ENCODE measurements at places on chromosomes 3 and 15.

DNA sequence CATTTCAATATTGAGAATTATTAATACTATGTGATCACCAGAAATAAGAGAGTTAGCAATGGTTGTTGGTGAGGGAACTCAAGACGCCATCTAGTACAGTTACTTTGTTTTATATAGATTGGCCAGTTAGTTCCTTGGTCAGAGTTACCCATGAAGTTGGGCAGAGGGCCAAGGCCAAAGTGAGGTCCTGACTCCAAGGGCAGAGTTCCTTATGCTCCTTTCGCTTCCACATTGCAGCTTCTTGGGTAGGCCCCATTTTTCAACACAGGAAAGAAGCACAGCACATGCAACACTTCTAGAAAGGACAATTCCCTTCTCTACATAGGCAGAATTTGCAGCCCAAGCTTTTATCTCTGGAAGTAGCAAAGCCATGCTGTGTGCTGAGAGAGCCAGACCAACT, 178.6 kb downstream of the KCNAB1 start:
- DNase-seq, result no peak

GRCh38 chr15:63187589-63188226, 1.7 kb upstream of the RAB8B start:
- DNase-seq, result no peak

DNA sequence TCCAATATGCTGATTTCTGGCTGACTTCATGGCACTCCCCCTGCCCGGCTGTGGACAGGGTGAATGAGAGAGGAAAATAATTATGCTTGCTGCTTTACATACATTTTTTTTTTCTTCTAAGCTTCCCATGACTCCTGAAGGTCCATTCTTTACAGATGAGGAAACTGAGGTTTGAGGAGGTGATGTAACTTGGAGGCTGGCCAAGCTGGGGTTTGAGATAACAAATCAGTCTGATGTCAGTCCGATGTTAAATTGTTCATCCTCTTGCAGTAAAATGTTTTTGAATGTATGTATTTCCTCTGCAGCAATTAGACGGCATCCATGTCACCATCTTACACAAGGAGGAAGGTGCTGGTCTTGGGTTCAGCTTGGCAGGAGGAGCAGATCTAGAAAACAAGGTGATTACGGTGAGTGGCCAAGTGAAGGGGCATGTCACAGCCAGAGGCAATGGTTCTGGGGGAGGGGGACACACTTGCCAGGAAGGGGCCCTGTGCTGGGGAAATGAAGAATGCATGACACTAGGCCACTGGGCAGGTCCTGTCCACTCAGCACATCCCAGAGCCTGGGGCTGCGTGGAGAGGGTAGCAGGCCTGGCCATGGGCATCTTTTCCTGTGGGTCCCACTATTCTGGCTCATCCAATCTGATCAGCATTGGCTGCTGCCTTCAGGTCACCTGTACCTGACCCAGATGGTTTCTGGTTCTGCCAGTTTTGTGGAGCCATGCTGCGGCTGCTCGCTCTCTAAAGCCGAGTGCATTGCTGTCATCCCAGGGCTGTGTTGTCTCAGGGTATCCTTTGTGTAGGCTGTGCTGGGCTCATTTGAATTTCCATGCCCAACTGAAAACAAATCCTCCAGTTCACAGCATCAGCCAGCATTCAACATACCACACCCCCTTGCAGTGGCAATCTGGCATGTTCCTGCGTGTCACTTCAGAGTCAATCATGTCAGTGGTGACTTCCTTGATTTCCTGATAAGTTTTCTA, 20.4 kb downstream of the STARD5 start:
- no peak for DNase-seq

DNA sequence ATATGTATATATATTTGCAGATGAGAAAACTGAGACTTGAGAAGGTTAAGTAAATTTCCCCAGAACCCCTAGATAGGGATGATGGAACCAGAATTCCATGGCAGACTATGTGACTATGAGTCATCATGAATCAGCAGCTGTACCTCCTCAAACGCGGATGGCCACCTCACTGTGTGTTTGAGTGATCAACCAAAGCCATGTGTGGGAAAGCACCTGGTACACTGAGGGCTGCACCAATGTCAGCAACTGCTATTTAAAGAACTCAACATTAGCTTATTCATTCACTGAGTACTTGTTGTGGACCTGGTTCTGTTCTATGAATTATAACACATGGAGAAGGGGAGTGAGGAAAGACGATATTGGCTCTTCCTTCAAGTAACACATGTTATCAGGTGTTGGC, 377.0 kb downstream of the GAP43 start:
- DNase-seq, result no peak

DNA sequence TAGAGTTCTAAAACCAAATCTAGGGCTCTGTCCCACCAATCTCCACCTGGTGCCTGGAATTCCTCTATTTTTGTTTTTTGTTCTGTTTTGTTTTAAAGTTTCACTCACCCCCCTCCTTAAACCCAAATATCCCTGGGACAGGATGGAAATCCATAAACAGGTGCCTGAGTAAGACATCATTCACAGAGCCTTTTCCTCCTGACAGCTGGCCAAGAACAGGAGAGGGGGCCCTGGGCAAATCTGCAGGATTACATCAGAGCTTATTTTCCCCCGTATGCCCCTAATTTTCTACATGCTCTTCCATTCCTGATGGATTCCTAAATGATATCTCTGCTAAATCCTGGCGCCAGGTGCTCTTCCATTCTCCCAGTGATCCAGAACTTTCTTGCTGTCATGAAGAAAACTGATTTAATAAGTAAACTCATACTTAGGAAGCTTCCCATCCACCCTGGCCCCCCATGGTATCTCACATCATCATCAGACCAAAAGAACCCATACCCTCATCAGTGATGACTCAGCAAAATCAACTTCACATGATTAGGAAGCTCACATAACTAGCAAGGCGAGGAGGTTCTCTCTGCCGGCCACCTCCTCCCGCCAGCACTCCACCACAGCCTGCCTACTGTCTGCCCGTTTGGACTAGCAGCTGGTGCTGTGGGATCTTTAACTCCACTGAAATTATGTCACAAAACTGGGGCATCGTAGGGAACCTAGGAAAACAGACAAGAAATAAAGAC, 61.0 kb downstream of the LIPC start:
- no peak for DNase-seq

DNA sequence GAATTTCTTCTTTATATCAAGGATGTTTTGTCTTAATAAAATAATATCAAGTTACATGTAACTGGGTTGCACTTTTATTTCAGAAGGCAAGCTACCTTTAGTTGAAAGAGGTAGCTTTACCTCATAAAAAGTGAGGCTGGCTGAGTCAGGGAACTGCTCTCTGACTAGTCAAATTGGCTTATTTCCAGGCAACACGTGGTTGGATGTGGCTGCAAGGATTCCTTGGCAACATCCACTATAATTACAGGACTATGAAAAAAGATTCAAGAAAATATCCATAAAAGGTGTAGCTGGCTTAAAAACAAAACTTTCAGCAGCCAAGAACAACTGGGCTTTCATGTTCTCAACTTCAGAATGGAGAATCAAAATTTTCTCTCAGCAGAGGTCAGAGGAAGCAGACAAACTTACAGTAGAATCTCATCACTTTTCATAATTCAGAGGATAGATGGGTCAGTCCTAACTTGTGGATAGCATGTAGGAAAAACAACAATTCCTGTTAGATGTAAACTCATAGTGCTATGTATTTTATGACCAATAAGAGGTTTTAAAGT, 779.1 kb downstream of the MECOM start:
- DNase-seq, result no peak

DNA sequence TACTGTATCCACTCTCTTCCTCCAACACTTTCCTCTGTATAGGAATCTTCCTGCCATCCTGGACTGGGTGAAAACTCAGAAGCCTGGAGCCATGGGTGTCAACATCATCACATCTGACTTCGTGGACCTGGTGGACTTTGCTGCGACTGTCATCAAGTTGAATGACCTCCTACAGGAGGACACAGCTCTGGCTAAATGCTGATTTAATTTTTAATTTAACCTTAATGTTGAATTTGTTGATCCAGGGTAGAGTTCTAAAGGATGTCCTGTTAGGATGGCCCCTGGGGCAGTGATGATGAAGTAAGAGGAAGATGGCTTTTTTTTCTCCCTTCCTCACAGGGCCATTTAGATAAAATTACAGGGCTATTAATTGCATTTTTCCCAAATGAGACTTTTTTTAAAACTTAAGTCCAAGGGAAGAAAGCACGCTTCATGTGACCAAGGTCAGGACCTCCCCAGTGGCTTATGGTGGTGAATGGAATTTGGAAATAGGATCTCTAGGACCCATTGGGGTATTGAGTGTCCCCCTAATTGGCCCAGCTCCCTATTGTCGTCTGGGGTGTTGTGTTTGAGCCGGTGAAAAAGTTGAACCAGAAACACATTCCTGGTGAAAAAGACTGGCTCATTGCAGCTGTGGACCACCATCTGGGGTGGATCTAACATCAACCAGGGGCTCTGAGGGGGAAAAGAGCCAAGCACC, 125.7 kb upstream of the ZBED2 start:
- no peak for DNase-seq

GRCh38 chr15:67080118-67080899, 14.9 kb downstream of the SMAD3 start:
- no peak for DNase-seq

DNA sequence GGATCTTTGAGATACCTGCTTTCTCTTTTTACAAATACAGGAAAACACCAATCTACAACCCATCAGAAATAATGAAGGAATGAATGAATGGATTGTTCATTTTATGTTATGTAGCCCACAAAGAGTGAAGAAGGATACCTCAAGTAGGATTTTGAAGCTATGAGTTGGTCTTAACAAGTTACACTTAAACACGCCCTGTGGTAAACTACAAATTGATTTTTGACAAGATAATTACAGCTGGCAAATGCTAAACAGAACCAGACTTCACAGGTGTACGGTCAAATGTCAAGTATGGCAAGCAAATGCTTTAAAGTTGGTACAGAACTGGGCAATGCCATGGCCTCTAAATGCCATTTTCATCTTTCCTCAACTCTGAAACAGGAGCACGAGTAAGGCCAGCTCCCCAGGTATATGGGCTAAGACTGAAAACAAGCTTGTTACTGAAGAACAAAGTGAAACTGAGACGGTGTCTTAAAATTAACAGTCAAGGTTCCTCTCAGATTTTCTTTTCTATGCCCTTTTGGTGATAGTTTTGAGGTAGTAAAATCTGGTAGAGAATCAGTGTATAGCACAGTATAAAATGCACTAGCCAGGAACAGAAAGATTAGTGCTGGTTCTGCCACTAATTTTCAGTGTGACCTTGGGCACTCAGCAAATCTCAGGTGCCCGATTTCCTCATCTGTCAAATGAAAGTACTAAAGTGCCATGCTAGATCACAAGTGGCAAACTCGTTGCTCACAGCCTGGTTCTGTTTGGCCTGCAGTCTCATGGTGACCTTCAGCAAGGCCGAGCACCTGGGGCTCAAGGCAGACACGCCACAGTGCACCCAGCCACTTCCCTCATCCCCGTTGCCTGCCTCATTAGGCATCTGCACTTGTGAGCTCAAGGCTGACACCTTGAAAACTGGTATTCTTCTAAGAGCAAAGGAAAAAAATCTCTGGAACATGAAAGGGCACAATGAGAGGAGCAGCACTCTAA, 9.5 kb downstream of the RUVBL1 start:
- no peak for DNase-seq

- no peak for DNase-seq
Measured at GRCh38 chr3:40186508-40186907, 123.0 kb upstream of the EIF1B start.

GRCh38 chr3:187130346-187131066, 8.8 kb downstream of the RPL39L start:
- no peak for DNase-seq

GRCh38 chr3:58824777-58825176, 158.2 kb upstream of the FAM3D start:
- DNase-seq, result no peak

DNA sequence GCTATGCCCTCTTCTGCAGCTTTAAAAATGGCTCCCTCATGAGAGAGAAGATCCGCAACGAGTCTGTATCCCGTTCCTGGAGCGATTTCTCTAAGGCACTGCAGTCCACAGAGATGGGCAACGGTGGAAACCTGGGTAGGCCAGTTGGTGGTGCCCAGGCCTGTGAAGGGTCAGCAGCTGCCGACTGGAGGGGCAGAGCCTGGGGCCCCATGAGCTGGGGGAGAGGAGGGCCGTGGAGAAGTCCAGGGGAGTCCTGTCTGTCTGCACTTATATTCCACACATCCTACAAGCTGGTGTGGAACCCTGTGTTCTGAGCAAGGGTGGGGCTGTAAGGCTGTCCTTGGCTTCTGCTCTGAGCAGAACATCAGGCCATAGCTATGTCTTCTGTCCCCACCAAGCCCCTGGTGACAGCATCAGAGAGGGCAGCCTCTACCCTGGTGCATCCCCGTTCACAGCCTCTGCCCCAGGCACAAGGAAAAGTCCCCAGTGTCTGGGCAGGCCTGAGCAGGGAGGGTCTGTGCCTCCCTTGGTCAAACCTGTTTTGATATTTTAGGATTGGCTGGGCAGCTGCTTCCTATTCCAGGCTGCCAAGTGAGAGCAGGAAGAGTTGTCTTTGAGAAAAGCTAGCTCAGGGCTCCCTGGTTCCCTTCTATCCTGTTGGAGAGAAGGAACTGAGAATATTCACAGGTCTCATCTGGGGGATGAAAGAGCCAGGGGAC, 29.7 kb downstream of the XYLB start:
- DNase-seq, result no peak

GRCh38 chr3:3726549-3726948, 72.7 kb upstream of the LRRN1 start:
- no peak for DNase-seq

GRCh38 chr15:31228980-31229826, 97.4 kb upstream of the KLF13 start:
- no peak for DNase-seq

GRCh38 chr3:58403513-58404109, 30.0 kb downstream of the PDHB start:
- no peak for DNase-seq

DNA sequence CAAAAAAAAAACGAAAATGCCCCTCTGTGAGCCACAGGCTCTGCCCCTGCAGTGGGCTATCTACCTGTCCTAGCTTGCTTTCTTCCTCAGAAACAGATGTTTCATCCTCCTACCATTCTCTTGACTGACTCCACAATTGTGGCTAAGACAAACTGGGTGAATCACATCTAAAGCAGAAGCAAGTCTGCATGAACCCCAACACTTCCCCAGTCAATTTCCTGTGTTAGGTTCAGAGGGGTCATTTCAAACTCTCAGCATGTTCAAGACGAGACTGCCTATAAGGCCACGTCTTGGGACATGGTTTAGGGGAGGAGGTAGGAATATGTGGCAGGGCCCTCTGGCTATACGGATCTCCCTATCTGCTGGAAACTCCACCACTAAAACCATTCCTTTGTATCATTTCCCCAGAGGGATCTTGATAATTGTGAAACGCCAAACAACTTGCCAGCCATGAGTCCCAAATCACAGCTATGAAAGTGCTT, 28.6 kb upstream of the ANKDD1A start:
- DNase-seq, result no peak

DNA sequence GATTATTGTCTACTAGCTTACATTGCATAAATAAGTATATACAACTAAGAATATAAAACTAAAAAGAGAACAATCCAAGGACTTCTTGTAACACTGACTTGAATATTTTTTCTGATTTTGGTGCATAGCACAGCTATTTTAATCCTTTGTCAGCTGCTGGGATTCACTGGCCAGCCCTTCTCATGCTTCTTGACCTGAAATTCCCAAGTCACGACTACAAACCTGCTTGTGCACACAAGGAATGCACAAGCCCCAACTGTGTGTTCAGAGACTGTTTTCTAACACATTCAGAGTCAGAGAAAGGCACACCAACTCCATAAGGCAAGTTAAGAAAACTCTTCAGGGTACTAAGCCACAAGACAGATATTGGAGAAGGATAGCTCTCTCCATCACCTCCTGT, 80.9 kb downstream of the TNIK start:
- no peak for DNase-seq
